ENCODE measurements at places on chromosomes 7 and 10.

DNA sequence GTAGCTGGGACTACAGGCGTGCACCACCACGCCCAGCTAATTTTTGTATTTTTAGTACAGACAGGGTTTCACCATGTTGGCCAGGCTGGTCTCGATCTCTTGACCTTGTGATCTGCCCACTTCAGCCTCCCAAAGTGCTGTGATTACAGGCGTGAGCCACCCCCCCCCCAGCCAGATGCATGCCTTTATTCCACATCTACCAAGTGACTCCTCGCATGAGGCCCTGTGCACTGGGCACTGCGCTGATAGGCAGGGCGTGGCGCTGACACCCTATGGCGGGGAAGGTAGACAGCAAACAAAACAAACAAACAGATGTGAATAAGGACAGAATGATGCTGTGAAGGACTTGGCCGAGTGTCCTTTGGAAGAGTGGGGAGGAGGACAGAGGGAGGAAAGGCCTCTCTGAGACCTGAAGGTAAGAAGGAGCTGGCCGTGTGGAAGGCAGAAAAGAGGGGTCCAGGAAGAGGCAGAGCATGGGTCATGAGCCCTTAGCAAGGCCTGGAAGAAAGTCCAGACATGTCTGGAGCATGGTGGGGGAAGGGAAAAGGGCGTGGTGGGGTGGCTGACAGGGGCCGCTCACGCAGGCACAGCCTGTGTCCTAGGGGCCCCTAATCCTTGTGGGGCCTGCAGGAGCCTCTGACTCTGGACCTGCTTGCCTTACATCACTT, 47.5 kb upstream of the CACUL1 start:
- no peak for DNase-seq

DNA sequence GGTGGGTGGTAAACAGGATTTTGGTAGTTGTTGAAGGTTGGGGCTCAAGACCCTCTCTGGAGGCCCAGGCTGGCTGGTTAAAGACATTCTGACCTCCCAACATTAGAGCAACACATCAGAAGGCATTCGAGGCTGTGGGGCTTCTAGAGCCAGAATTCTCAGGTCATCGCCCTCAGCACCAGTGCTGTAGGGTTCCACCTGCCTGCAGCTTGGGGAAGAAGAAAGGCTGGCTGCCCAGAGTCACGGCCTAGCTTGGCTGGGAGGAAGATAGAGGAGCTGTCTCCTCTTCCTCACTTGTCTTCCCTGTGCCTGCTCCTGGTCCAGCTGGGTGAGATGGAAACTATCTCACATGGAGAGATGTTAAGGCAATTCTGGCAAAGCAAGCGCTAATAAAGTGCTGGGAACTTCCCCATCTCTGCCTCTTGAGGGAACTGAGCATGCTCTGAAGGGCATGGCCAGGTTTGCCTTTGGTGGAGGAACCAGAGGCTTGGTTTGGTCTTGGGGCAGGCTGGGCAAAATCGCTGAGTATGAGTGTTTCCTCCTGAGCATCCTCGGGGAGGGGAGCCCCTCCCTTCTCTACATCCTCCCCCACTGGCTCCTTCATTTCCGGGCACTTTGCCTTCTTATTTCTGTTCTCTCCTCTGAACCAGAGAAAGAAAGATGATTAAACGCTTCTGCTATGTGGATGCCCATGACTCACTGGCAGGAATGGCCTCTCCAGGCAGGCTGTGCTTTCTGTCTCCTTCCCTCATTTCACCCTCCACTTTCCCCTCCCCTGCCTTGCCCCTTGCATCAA, 509.0 kb upstream of the PODXL start:
- peak; percentile 29 for DNase-seq

DNA sequence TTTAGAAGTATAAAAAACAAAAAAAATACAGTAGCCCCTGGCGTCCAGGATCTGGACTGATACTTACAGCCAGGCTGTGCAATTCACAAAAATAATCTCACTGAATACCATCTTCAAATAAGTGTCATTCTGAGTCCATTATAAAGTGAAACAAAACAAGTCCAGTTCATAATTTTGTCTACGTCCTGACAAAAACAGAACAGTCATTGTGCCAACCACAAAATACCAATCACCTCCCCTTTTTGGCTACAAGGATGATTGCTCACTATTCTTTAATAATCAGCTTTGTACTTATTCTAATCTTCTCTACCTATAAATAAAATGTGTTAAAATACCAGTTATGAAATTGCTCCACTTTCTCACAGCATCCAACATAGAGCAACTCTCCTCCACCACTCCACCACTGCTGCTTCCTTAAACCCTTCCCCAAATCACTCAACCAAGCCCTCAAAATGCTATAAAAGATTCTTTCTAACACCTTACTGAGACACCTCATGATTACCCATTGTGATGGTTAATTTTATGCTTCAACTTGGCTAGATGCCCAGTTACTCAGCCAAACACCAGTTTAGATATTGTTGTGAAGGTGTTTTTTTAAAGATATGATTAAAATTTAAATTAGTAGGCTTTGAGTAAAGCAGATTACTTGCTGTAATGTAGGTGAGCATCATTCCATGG, 479.8 kb upstream of the SEMA3A start:
- DNase-seq: no peak

DNA sequence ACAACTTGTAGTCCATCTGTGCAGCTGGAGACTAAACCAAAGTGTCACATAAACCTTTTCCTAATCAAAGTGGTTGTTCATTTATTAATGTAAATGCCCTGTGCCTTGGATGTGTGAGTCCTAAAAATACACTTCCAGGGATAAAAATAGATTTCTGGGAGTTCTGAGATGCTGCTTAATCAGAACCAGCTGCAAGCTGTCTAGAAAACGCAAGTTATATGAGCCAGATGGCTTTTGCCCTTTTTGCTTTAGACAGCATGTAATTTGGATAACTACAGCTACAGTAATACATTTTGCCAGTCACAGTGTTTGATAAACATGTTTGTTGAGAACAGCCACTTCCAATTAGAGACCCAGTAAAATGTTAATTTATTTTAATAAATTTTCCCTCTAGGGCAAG, 185.1 kb upstream of the PRPS1L1 start:
- DNase-seq: no peak

DNA sequence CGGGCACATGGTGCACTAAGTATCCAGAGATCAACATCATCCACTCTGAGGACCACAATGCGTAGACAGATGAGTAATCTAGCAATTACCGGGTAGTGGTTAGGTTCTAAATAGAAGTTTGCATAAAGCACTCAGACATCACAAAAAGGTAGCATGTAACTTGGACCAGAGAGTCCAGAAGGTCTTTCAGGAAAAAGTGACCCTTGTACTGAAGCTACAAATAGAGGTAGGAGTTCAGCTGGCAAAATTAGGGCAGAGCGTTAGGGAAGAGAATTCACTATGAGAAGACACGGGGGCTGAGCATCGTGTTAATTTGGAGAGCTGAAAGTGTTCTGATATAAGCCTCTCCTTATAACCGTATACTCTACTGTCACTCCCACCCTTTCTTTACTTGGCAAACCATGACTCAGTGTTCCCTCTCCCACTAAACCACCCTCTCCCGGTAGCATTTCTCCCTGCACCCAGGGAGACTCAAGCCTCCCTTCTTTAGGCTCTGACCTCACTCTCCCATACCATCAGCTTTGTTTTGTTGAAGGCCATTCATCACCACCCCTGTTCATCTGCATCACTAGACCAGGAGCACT, 222.2 kb upstream of the FZD1 start:
- no peak for DNase-seq

DNA sequence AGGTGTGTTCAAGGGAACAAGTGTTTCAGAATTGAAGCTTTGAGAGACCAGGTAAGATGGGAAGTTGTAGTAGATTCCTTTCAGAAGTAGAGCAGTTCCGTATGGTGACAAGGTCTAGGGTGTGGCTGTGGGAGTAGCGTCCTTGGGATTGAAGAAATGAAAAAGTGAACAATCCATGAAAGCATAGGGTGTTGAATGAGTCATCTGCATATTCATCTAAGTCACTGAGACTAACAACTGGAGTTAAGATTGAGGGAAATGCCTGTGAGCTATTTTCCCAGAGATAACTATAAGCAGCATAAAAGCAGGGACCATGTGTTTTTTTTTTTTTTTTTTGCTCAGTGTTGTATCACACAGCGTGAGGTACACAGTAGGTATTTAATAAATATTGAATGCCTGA, 134.8 kb downstream of the PHTF2 start:
- no peak for DNase-seq

DNA sequence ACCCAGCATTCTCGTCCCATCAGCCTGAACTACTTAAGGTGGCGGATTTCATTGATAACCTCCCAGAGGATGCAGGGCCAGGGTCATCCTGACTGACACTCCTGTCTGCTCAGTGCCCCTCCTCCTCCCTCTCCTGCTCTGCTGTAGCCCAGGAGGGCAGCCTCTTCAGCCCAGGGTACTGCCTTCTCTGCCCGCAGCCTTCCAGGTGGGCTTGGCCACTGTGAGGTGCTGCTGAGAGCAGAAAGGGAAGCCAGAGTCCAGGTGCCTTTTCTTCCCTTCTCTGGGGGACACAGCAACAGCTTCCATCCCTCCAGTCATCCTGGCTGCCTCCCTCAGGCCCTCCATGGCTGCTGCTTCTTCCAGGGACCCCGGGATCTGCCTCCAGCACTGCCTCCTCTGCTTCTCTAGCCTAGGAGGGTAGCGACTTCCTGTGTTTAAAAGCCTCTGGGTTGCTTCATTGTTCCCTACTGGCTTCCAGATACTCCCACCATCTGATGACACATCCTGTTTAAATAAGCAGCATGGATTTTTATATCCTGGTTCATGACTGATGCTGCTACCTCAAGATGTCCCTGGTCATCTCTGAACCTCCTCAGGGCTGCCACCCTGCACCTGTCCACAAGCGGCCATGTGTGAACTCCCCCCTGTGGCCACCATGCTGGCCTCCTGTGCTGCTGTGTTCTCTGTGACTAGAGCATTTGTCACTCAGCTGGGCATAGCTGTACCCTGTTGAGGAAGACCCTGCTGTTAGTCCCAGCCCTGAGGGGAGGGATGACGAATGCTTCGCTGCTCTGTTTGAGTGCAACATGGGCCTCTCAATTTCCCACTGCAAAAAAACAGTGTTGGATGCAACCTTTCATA, 55.8 kb downstream of the AKR1C4 start:
- DNase-seq: no peak

DNA sequence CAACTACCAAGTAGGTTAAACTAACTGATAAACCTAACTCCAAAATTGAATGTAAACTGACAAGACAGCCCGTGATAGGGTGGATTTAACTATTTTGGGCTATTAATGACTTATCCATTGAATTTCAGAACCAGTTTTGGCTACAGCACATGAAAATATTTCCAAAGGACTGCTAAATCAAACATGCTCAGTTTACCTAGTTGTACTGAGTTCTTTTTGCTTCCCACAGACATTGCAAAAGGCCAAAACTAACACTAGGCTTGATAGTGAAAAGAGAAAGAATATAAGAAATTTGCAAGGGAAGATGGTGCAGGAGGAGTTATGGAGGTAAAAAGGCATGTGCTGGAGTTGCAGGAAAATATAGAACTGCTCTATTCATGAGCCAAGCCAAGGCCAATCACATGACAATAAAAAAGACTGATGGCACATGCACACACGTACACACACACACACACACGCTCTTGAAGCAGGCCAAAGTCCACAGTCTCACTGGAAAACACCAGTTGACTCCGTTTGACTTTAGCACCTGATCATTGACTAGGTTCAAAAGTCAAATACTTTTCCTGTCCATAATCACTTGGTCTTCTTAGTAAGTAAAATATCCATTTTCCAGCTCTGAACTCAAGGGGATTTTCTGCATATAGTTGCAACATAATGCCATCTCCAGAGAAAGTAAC, 76.0 kb upstream of the AGBL3 start:
- no peak for DNase-seq

GRCh38 chr10:111705021-111705420, 478.5 kb downstream of the GPAM start:
- DNase-seq: no peak

DNA sequence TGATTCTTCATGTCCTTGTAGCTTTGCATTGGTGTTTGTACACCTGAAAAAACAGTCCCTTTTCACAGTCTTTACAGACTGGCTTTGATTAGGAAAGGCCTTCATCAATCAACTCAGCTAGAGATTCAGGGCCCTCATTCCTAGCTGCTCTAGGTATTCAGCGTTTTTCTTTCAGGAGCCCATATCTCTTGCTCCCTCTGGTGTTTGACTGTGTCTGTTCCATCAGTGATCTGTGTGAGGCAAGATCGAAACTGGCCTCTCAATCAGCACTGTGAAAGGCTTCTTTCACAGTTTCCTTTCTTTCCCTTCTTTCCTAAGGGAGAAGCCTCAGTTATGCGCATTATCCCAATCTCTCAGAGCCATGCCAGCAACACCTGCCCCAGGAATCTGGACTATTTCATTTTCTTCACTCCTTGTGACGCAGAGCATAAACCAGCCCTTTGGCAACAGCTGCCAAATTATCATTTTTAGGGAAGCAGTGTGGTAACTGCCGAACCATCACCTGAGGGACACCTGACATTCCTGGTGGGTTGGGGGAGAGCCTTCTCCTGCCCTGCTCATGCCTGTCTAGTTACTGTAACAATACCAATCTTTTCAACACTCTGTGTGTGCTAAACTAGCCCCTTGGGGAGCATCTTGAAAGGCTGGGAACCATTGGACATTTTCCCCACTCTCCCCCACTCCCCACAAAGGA, 75.7 kb upstream of the CCDC71L start:
- DNase-seq: no peak

DNA sequence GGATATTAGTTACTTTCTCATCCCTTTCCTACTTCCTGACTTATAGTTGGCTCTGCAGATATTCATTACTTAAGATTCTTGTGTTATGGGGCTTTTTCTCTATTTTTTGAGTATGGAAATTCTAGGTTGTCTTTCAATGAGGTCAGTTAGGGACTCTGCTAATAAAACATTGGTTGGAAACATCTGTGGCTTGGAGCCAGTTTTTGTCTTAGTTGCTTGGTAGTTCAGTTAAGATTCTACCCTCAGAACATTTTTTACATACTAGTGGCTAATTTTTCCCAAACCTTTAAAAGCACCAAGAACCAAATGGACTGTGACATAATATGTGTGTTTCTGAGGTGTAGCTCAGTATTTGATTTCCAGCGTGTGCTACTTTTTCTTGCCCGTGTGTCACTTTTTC, 305.6 kb upstream of the FZD1 start:
- DNase-seq: no peak

- DNase-seq: no peak
These were observed 144.5 kb upstream of the PTN start for GRCh38 chr7:137488038-137488437.

DNA sequence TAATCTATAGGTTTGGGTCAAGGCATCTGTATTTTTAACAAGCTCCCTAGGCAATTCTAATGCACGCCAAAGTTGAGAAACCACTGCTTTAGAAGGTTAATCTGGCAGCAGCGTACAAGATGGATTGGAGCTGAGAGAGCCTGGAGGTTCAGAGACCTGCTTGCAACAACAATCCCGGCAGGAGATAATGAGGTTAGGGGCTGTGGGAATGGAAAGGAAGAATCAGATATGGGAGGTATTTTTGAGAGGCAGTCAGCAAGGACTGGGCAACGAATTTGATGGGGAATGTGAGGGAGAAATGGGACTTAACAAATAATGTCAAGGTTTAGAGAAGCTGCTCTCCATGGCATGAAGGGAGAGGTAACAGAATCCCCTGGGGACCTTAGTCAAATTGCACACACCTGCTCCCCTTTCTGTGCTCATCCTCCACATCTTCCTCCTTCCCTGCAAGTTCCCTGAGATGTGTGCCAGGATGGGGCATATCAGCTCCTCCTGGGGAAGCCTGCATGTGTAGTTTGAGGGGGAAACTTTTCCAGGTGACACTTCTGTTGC, 731.0 kb upstream of the GALNT17 start:
- DNase-seq: no peak

All from posterior cingulate gyrus (tissue), 11 donors.